ENCODE measurements at places on chromosomes 11 and 22.
A peak's percentile ranks its signal among the peaks of the same experiment; 100 is the strongest.

GRCh38 chr22:46767249-46767985 lies 5.0 kb downstream of the TBC1D22A start:
- no peaks in the 10 kb centered on the region for H3K36me3 ChIP-seq
- DNase-seq, result no peak
- H3K27me3 ChIP-seq, result no peaks in the 10 kb centered on the region
- H3K27ac ChIP-seq, result no peak overlapping the region
- H3K4me1 ChIP-seq, result peaks cover 12% of the 10 kb centered on the region

GRCh38 chr11:110777775-110778174 lies 65.5 kb upstream of the ARHGAP20 start:
- H3K27me3 ChIP-seq, result no peaks in the 10 kb centered on the region
- no peaks in the 10 kb centered on the region for H3K36me3 ChIP-seq
- H3K4me1 ChIP-seq, result peaks cover 6% of the 10 kb centered on the region
- H3K4me3 ChIP-seq, result no peak overlapping the region
- H3K27ac ChIP-seq, result no peak overlapping the region

GRCh38 chr22:36510966-36511881 lies 4.4 kb upstream of the FOXRED2 start:
- H3K36me3 ChIP-seq, result peaks cover 43% of the 10 kb centered on the region
- H3K27ac ChIP-seq, result peak overlapping the region; percentile 68
- no peak for DNase-seq
- no peaks in the 10 kb centered on the region for H3K27me3 ChIP-seq
- peaks cover 6% of the 10 kb centered on the region for H3K4me1 ChIP-seq

DNA sequence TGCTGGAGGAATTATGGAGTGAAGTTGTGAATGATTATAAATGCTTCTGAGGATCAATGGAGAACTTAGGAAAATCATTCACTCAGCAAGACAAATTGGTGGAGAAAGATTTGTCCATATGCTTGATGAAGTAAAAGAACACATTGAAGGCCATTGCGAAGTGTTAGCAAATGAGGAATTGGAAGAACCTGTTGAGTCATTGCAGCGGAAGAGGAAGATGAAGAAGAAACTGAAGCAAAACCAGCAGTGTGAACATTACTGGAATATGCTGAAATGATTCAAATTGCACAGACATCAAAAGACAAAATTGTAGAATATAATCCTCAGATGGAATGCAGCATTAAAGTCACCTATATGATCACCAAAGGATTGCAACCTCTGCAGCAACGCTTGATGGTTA lies 168.1 kb downstream of the ADAMTS15 start:
- no peaks in the 10 kb centered on the region for H3K4me1 ChIP-seq
- no peak overlapping the region for H3K4me3 ChIP-seq
- no peak overlapping the region for H3K27ac ChIP-seq

DNA sequence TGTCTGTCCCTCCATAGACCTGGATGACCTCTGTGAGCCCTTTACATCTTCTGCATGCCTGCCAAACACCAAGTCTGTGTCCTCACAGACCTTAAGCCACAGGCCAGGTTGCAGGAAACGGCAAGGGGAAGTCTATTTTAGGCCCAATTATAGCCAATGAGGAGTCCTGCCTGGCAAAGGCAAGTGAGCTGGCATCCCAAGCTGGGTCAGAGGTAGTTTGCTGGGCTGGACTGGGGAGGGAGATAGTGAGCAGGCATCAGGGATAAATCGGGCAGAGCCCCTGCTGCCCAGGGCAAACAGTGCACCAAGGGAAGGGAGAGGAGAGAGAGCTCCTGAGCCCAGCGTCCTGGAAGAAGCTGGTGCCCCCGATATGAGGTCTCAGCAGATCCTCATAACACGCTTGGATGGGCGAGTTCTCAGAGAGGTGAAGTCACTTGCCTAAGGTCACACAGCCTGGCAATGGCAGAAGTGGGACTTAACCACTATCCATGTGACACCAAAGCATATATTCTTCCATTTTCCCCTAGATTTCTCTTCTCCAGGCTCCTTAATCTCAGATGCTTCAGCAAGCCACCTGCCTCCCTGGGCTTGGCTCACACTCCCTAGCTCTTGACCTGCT lies 3.7 kb upstream of the RELT start:
- H3K36me3 ChIP-seq, result no peaks in the 10 kb centered on the region
- no peak overlapping the region for H3K4me3 ChIP-seq

DNA sequence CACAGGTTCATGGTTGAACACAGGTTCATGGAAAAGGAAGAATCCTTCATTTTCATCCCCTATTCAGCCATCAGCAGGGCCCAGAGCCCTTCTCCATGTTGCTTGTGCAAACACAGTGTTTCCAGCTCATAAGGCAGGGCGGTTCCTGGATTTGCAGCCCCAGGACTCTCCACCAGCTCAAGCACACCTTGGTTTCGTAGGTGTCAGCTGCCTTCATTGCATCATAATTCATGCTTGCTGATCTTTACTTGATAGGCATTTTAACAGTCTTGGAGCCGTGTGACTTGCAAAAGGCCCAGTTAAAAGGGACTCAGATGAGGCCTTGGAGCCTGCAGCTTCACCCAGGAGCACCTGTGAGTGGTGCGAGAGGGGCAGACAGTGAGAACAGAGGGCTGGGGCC lies 318.1 kb upstream of the B3GAT1 start:
- H3K36me3 ChIP-seq, result no peaks in the 10 kb centered on the region
- peaks cover 56% of the 10 kb centered on the region for H3K4me1 ChIP-seq
- peaks cover 6% of the 10 kb centered on the region for H3K27me3 ChIP-seq
- DNase-seq, result no peak
- H3K4me3 ChIP-seq, result no peak overlapping the region

- no peak overlapping the region for H3K27ac ChIP-seq
- peaks cover 7% of the 10 kb centered on the region for H3K4me1 ChIP-seq
- no peaks in the 10 kb centered on the region for H3K27me3 ChIP-seq
- peaks cover 3% of the 10 kb centered on the region for H3K36me3 ChIP-seq
- no peak overlapping the region for H3K4me3 ChIP-seq
- DNase-seq, result no peak
These were observed 8.8 kb downstream of the CXCR5 start for GRCh38 chr11:118892514-118892913.

DNA sequence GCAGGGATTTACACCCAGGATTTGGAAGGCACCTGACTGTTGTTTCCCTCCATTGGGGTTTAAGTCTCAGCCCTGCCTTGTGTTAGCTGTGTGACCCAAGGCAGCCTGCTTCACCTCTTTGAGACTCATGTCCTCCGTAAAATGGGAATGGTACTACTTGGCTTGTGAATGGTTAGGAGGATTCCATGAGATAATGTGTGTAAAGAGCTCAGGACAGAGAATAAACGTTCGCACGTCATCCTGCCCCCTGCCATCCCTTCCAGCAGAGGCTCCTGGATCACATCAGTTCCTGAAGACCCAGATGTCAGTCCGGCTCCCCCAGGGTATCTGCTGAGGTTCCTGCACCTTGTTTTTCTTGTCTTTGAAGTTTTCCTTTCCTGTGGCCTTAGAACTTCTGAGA lies 16.8 kb upstream of the ACCSL start:
- H3K27ac ChIP-seq, result peak overlapping the region; percentile 91
- H3K4me1 ChIP-seq, result peaks cover 10% of the 10 kb centered on the region
- DNase-seq, result no peak
- no peak overlapping the region for H3K4me3 ChIP-seq
- no peaks in the 10 kb centered on the region for H3K36me3 ChIP-seq

- H3K27ac ChIP-seq, result no peak overlapping the region
- H3K27me3 ChIP-seq, result peaks cover 69% of the 10 kb centered on the region
- DNase-seq, result peak; percentile 42
- peaks cover 8% of the 10 kb centered on the region for H3K4me1 ChIP-seq
- H3K4me3 ChIP-seq, result peak overlapping the region; percentile 76
- no peaks in the 10 kb centered on the region for H3K36me3 ChIP-seq
These were observed 847 bp downstream of the ME3 start for GRCh38 chr11:86671531-86672006.

DNA sequence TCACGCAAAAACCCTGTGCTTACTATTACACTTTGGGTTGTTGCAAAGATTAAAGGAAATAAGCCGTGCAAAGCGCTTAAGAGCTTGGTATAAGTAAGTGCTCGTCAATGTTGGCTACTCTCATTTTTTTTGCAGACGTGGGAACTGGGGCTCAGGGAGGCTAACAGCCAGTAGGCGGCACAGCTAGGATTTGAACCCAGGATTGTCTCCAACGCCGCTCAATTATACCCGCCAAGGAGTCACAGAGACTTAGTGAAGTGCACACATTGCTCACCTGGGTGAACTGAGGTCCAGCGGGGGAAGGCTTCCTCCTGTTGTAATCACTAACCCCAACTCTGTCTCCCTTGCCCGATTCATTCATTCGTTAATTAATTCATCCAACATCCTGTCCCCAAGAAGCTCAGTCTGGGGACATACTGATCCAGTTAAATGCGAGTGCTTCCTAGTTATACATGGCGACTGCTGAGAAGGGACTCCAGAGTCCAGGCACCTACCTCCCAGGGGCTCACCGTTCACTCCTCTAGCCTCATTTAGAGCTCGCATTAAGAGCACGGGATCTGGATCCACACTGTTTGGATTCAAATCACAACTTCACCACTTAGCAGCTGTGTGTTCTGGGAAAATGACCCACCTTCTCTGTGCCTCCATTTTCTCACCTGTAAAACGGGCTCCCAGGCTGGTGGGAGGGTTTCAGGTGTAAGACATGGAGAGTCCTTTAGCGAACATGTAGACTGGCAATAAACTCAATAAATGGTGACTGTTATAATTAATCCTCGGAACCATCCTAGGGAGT lies 838 bp upstream of the MTFP1 start:
- H3K4me3 ChIP-seq, result peak overlapping the region; percentile 88
- peaks cover 4% of the 10 kb centered on the region for H3K36me3 ChIP-seq
- no peak for DNase-seq

GRCh38 chr11:116396331-116396730 lies 376.5 kb downstream of the BUD13 start:
- no peaks in the 10 kb centered on the region for H3K4me1 ChIP-seq
- no peak overlapping the region for H3K27ac ChIP-seq
- H3K36me3 ChIP-seq, result no peaks in the 10 kb centered on the region
- peaks cover 25% of the 10 kb centered on the region for H3K27me3 ChIP-seq
- DNase-seq, result no peak

- H3K27me3 ChIP-seq, result peaks cover 78% of the 10 kb centered on the region
- H3K4me1 ChIP-seq, result peaks cover 31% of the 10 kb centered on the region
- no peaks in the 10 kb centered on the region for H3K36me3 ChIP-seq
These were observed 2.1 kb upstream of the CPT1A start for GRCh38 chr11:68843703-68844312.

DNA sequence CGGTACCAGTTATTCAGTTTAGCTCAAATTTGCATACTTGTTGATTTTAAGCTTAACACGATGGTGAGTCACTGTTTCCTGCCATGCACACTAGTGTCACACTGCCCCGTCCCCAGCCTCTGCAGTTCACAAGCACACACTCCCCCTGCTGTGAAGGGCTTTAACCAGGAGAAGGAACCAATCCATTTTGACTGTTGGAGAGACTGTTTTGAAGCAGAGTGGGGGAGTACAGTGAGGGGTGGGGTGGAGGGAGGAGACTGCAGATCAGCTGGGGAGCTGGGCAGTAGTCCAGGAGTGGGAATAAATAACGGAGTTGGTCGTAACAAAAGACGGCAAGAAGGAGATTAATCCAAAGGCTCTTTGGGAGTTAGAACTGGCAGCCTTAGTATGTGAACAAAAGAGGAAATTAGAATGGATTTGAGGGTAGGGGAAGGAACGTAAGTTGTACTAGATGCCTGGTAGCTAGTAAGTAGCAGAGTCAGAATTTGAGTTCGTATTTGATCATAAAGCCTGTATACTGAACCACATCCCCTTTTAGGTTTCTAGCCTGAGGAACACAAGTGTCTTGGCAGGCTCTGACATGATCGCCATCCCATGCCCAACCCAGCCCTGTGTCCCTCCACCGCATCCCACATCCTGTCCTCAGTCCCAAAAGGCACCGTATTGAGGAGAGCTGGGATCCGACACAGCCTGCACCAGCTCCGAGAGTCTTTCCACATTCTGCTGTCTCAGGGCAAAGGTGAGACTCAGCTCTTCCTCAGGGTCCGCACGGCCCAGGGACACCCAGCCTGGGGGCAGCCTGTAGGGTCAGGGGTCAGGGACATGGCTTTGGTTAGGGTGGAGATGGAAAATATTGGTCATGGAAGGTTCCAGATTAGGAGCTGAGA lies 862 bp downstream of the TPP1 start:
- no peak overlapping the region for H3K27ac ChIP-seq
- no peak overlapping the region for H3K4me3 ChIP-seq
- peaks cover 3% of the 10 kb centered on the region for H3K36me3 ChIP-seq
- H3K27me3 ChIP-seq, result no peaks in the 10 kb centered on the region
- DNase-seq, result peak; percentile 61

DNA sequence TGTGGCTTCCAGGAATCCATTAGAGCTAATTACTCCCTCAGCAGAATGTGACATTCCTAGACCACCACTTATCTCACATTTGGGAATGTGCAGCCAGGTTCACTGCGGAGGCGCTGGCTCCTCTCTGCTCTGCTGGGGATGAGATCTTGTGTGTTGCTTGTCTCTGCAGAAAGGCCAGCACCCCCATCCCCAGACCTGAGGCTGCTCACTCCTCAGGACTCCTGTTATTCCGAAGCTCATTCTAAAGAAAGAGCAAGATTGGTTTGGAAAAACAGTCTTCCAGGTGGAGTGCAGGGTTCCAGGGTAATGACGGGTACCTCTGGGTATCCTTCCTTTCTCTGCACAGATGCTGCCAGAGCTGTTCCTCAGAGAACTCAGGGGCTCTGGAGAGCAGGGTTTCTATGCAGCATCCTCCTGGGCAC lies 20.8 kb downstream of the RSPH14 start:
- H3K36me3 ChIP-seq, result no peaks in the 10 kb centered on the region
- no peaks in the 10 kb centered on the region for H3K27me3 ChIP-seq
- H3K4me1 ChIP-seq, result no peaks in the 10 kb centered on the region
- DNase-seq, result no peak
- no peak overlapping the region for H3K27ac ChIP-seq
- no peak overlapping the region for H3K4me3 ChIP-seq

DNA sequence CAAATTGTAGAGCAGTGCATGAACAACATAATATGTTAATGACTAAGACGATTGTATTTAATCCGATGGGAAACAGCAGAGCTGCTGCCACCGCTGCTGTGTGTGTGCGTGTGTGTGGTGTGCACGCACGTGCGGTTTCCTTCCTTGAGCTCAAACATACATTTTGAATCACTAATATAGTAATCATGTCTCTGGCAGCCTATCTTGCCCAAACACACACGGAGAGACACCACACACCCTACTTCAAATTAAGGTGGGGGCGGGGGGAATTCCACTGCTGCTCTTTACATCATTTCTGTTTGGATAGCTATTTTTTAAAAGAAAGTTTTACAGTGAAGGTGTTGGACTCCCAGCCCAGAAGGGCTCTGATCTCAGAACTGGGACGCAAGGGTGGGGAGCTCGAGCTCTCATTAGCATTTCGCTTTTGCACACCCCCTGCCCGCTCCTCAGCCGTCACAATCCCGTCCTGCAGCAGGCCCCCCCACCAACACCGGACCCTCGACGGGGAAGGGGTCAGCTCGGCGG lies 651 bp upstream of the FAM83F start:
- peaks cover 59% of the 10 kb centered on the region for H3K27me3 ChIP-seq
- peaks cover 38% of the 10 kb centered on the region for H3K4me1 ChIP-seq
- no peak for DNase-seq
- no peak overlapping the region for H3K27ac ChIP-seq
- H3K4me3 ChIP-seq, result peak overlapping the region; percentile 35
- no peaks in the 10 kb centered on the region for H3K36me3 ChIP-seq
